ENCODE measurements at places on chromosomes 6 and 20. TPM values are rescaled to one million over a fixed set of nuclear protein-coding genes. Genes with fewer than 3 reads are reported as not detected.

DNA sequence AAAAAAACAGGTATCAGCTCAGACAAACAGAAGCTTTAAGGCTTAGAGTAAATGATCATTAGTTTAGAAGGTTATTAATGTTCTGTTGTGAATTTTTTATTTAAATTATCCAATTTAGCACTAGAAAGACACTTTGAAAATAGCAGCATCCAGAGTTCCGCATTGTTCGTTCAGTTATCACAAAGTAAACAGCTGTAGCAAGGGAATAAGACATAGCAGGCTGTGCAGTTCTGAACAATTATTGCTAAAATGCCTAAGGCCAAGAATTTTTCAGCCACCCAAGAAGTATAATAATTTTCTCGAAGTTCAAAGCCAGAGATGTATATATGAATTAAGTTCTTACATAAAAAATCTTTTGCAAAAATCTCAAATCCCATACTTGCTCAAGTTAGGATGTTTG lies 8.0 kb upstream of the TNFAIP3 start:
- no peak for DNase-seq

DNA sequence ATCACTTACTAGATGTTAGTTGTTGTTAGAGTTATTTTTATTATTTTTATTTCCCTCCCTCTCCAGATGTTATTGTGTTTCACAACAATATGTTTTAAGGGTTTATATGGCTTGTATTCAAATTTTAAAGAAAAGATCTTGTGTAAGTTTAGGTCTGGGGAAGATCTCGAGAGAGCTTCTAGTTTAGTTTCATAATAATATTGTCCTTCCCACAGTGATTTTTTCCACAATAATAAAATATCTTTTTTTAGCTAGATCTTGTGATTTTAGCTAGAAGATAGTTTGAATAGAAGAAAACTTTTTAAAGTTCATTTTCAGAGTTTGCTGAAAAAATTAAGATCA lies 55.0 kb downstream of the ADGRG6 start:
- no peak for DNase-seq

DNA sequence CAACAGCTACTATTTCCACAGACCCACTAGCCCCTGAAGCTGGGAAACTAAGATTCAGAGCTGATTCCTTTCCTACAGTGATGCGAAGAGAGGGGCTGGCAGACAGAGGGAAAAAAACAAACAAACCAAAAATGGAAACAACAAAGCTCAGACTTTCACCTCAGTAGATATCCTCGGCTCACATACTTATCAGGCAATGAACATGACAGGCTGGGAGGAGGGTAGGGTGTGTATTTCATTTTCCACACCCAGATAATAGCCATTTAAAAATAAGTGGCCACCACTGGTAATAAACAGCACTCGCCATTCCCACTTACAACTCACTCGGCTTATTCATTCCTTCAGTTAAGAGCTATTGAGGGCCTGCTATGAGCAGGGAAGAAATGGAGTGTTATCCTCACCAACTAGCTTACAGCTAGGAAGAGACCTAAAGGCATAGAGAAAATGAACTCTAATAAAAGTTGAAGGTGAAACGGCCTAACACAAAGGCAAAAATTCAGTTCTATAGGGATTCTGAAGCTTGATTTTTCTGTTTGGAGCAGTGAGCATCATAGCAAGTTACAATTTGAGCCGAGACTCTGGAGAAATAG lies 32.0 kb upstream of the SPTLC3 start:
- no peak for DNase-seq

DNA sequence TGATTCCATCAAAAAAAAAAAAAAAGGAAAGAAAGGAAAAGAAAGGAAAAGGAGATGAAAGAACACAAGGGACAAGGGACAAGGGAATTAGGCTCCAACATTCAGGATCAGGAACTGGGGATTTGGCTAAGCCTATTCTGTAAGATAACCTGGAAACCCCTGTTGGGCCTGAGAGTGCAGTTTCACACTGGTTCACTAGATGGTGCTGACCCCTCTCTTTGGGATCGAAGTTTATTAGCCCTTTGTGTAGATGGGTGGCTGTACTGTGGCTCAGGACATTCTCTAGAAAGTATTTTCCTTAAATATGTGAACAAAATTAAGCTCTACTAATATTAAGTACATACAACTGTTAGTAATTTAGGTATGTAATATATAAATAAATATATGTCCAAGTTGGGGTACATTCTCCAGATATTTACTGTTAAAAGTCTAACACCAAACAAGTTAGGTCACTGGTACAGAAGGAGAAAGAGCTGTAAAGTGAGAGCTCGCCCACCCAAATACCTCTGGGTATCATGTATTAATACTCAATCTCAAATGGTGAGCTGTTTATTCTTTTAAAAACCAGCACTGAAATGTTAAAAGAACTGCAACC lies 6.3 kb downstream of the OR2A4 start:
- peak; percentile 69 for DNase-seq

- peak; percentile 52 for DNase-seq
These were observed 93.6 kb downstream of the NCR2 start for GRCh38 chr6:41428996-41429421.

- no peak for DNase-seq
These were observed 54.2 kb downstream of the SYNDIG1 start for GRCh38 chr20:24523661-24524060.

DNA sequence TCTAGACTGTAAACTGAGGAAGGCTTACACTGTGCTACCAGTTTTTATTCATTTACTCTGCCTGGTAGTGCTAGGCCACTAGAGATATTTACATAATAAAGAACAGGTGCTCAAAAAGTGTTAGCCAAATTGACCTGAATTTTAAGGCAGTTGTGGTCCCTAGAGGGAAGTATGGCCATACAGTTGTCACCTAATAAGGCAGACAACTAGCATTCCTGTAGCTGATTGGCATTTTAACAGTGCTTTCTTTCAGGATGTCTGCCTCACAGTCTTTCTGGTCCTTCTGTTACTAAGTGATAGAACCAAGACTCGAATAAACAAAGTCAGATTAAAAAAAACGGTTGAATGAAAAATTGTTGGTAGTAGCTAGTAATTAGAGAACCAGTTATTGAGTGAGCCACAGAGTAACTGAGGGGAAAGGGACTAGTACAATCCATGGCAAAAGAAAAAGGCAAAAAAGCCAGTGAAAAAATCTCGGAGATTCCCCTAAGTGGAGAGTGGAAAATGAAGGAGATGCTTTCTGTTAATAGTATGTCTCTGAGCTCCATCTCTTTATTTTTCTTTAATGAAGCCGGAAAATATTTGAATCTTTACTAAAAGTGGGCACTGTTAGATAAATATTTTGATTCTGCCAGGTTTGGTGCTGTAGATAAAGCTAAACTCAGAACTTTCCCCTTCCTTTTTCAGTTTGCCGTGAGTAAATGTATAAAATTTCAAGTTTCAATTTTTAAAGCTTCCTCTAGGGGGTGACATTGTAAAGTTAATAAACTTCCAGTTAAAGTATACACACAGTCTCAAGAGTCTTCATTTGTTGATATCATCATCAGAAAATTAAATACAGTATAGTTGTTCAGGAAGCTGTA lies 9.1 kb downstream of the VTA1 start:
- DNase-seq = peak; percentile 5

DNA sequence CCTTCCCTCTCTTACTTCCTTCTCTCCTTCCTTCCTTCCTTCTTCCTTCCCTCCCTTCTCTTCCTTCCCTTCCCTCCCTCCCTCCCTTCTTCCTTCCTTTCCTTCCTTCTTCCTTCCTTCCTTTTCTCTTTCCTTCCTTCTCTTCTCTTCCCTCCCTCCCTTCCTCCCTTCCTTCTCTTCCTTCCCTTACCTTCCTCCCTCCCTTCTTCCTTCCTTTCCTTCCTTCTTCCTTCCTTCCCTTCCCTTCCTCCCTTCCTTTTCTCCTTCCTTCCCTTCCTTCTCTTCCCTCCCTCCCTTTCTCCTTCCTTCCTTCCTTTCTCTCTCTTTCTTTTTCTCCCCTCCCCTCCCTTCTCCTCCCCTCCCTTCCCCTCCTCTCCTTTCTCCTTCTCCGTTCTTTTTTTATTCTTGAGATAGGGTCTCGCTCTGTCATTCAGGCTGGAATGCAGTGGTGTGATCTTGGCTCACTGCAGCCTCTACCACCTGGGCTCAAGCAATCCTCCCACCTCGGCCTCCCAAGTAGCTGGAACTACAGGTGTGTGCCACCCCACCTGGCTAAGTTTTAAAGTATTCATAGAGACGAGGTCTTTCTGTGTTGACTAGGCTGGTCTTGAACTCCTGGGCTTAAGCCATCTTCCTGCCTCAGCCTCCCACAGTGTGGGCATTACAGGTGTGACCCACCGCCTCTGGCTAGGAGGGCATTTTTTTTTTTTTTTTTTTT lies 1.1 kb upstream of the ZNF512B start:
- DNase-seq = no peak

DNA sequence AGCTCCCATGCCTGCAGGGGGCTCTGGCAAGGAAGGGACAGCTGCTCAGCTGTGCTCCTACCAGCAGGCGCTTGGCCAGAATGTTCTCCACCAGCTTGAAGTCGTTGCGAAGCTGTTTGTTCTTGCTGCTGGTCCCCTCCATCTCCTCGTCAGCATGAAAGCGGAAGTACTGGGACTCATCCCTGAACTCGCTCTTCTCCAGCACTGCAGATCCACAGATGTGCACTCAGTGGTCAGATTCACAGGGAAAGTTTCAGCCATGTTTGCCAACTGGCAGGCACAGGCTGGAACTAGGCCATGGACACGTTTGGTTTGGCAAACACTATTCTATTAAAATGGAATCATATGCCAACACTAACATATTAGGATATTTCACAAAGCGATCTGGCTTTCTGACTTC lies 167.9 kb downstream of the PREX1 start:
- no peak for DNase-seq

DNA sequence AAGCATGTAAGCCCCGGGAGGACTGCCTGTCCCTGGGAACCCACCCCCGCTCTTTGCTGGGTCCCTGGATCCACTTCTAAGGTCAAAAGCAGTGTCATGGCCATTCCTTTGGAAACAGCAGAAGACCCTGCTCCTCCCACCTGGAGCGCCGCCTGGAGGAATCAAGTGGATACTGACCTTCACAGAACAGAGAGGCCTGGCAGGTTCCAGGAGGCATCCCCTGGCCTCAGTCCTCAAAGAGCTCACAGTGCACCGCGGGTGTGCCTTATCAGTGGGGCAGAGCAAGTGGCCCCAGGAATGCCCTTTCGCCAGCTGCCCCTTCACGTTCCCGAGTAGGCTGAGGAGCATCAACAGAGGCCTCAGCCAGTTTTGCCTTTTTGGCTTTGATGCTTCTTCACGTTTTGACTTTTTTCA lies 11.1 kb upstream of the SLC4A11 start:
- DNase-seq = peak; percentile 94

DNA sequence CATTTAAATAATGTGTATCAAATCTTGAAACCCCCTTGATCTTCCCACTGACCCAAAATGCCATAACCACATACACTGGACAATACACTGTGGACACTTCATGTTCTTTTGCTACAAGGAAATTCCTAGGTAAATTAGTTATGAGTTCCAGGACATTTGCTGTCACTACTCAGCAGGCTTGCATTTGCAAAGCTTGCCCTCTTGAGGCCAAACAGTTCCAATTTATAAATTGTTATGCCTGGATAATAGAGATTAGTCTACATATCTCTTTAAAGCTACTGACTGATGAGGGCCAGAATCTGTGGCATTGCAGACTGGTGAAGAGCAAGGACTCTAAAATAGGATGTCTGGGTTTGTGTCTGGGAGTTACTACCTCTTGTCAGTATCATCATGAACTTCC lies 17.4 kb upstream of the RAB32 start:
- DNase-seq = no peak

GRCh38 chr6:12064538-12065071 lies 52.5 kb downstream of the HIVEP1 start:
- no peak for DNase-seq

- peak; percentile 22 for DNase-seq
These were observed 1.2 kb upstream of the RAB22A start for GRCh38 chr20:58308290-58308679.

- peak; percentile 88 for DNase-seq
These were observed 20.0 kb upstream of the NFATC2 start for GRCh38 chr20:51562332-51563173.

DNA sequence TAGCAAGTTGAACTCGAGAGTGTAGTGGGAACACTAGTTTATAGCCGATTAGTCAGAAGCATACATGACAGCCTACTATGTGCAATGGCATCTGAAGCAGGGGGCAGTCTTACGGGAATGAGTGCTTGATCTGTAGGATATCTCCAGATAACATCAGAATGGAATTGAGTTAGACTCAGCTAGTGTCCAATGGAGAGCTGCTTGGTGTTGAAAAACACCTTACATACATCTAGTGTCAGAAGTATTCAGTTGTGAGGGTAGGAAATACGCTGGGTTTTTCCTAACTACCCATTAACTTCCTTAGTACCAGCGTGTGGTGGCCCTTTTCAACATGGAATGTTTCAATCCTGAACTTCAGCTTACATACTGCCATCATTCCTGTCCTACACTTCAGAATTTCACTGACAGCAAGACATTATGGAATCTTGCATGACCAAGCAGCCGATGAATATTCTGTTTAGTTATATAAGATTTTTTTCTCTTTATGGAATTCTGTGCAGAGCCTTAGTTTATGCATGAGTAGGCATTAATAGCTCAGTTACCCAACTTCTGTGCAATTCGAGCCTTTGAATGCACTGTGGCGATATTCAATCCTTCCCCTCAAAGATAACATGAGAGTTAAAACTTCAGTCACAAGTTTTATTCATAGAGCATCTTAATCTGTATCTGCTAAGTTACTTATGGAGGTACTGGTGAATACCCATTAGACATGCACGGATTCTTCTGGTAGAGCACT lies 218.6 kb upstream of the MOCS1 start:
- no peak for DNase-seq

GRCh38 chr20:12416281-12416680 lies 498.6 kb downstream of the BTBD3 start:
- no peak for DNase-seq

GRCh38 chr6:106110164-106110826 lies 24.2 kb downstream of the PRDM1 start:
- DNase-seq = no peak

DNA sequence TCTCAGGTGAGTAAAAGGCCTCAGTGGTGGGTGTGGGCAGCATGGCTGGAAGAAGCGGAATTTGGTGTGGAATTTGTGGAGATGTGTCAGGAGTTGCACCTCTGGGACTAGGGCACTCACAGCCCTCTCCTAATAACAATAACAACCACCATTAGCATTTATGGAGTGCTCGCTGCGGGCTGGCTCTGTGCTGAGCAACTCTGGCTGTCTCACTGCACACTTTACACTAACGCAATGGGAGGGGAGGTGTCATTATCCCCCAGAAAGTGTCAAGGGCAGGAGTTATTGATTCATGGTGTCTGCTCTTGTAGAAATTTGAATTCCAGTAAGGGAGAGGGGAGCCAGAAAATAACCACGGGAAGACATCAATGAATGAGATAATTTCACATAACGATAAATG lies 22.7 kb upstream of the SCRT2 start:
- no peak for DNase-seq

The SLC22A2 gene
- 0.42 TPM for total RNA-seq

The NUP153 gene
- 48.0 TPM for total RNA-seq

The CALHM5 gene
- total RNA-seq = 0.04 TPM

The SLC17A3 gene
- not detected for total RNA-seq

The NNAT gene
- total RNA-seq = 205 TPM

The RAET1L gene
- total RNA-seq = not detected

The FAXC gene
- 4.7 TPM for total RNA-seq

The CCM2L gene
- 8.3 TPM for total RNA-seq

The DLL1 gene
- 7.3 TPM for total RNA-seq

The NKX2-4 gene
- total RNA-seq = not detected
